ENCODE measurements at places on chromosomes 4 and X.

GRCh38 chr4:156732634-156733033 is 239.0 kb downstream of the PDGFC start:
- no peak for DNase-seq

DNA sequence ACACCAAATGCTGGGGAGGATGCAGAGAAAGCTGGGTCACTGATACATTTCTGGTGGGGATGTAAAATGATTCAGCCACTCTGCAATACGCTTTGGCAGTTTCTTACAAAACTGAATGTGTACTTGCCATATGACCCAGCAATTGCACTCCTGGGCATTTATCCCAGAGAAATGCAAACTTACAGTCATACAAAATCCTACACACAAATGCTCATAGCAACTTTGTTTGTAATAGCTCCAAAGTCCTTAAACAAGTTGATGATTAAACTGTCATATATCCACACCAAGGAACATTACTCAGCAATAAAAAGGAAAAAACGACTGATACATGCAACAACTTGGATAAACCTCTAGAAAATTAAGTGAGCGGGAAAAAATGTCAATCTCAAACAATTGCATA is 12.3 kb downstream of the MID1 start:
- no peak for DNase-seq

- no peak for DNase-seq
Measured at GRCh38 chrX:25191403-25191802, 175.6 kb upstream of the ARX start.

GRCh38 chrX:34987646-34988045 is 45.0 kb downstream of the FAM47B start:
- no peak for DNase-seq

DNA sequence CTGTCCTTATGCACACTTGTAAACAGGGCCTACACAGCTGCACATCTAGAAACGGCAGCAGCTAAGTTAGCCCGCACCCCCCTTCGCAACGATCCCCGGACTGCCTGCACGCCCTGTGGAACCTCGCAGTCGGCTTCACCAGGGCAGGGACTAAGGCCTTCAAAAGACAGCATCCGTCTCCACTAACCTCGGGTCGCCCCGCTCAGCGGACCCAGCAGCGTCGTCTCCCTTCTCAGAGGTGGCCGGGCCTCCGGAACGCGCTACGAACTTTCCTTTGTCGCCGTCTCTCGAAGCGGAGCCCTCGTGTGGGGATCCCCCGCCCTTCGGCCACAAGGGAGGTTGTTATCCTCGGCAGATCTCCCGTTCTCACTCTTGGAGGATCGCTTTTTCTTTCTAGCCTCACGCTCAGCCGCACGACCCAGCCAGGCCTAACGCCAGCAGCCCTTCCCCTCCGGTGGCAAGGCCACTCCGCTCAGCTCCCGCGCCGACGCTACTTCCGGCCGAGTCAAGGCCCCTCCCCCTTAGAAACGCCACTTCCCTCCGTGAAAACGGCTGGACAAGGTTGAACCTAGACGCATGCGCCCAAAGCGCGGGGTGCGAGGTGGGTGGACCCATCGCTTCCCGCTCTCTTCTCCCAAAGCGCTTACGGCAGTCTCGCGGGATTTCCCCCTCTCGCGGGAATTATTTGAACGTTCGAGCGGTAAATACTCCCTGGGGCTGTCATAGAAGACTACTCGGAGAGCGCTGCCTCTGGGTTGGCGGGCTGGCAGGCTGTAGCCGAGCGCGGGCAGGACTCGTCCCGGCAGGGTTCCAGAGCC is at the start of the genes DCAF16 and NCAPG:
Gene DCAF16, minus strand, starts transcription at position 498 of the 818 bp plus-strand sequence. CDS start 6,616 bp downstream, outside the sequence.
Gene NCAPG, plus strand, starts transcription at position 720 of the 818 bp plus-strand sequence. CDS start 99 bp downstream, outside the sequence.
- DNase-seq: peak; percentile 98

- no peak for DNase-seq
Measured at GRCh38 chr4:173464481-173464880, 65.5 kb downstream of the HAND2 start.

DNA sequence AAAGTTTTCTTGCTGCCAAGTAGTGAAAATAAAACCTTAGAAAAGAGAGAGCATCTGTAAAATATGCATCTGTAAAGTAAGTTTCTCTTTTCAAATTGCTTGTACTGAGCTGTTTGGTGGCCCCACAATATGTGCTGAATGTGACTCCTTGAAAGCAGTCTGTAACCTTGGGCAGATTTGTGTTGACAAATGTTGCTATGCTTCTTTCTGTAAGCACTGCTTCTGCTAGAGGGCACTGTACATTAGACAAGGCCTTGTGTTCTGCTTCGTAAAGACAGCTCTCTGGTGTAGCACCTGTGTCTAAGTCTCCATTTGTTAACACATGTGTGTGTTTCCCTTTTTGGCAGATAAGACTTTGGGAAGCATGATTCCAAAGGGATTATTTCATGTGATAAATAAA is 56.6 kb upstream of the NRK start:
- no peak for DNase-seq
